ENCODE measurements at places on chromosomes 1 and 21. TPM values are rescaled to one million over a fixed set of nuclear protein-coding genes. Genes with fewer than 3 reads are reported as not detected.

The C4BPB gene
- 3.7 TPM for total RNA-seq

The LRRN2 gene
- total RNA-seq: 0.63 TPM

The DCLRE1B gene
- total RNA-seq: 3.2 TPM

The COL6A2 gene
- total RNA-seq: 1,885 TPM

All from thoracic aorta (tissue), 2 donors.